Activated T-helper 1 cell treated with anti-CD3 and anti-CD28 coated beads, Interleukin-12 subunit alpha, Interleukin-12 subunit beta, Interleukin-2, Interleukin-4 antibody, amounts not matched to agents 30 ng/mL and 10 ng/mL and 1 ng/mL, durations not matched to agents 14 hours and 24 hours and 36 hours (primary cell): ENCODE measurements at places on chromosomes 3 and 15. TPM values are rescaled to one million over a fixed set of nuclear protein-coding genes. Genes with fewer than 3 reads are reported as not detected.

GOLGA8Q gene
- total RNA-seq: 1.1 and 2.0 TPM in 2 replicates

CHRNA7 gene
- not detected in 2 replicates for total RNA-seq

SEMA7A gene
- 102 TPM in 2 replicates for total RNA-seq

- DNase-seq: peak; percentile 11
These were observed 31.5 kb downstream of the KCNAB1 start for GRCh38 chr3:156151824-156152428.

- DNase-seq: no peak
These were observed 50.6 kb downstream of the AGTR1 start for GRCh38 chr3:148748283-148748682.

DNA sequence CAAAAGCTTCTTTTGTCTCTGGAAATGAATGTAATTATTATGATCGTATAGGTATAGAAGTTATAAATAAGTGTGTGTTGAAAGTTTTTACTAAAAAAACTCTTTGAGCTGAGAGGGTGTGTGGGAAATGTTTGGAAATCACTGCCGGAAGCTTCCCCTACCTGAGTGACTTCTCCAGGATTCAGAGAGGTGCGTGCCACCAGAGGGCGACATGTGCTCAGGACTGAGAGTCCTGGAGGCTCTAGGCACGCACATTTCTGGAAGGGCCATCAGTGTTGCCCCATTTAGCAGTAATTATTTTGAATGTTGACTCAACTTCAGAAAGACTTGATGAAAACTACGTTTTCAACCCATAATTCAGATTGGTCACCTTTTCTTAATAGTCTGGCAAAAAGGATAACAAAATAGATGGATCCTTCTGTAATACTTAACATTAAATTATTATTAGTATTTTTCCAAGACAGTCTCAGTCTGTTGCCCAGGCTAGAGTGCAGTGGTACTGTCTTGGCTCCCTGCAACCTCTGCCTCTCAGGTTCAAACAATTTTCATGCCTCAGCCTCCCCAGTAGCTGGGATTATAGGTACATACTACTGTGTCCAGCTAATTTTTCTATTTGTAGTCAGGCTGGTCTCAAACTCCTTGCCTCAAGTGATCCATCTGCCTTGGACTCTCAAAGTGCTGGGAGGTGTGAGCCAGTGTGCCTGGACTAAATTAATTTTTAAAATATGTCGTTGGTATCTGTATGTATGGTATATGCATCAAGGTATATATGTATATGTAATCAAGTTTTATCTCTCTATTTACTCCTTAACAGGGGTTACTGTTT lies 34.5 kb downstream of the GPR171 start:
- DNase-seq: peak; percentile 66
